ENCODE measurements at places on chromosomes 6 and 20. TPM values are rescaled to one million over a fixed set of nuclear protein-coding genes. Genes with fewer than 3 reads are reported as not detected.

SSTR4 gene
- not detected for polyA plus RNA-seq

CRISP2 gene
- polyA plus RNA-seq, result not detected

- H3K36me3 ChIP-seq, result no peaks in the 10 kb centered on the region
- no peak overlapping the region for H3K4me3 ChIP-seq
- DNase-seq, result no peak
- no peaks in the 10 kb centered on the region for H3K27me3 ChIP-seq
- H3K4me1 ChIP-seq, result no peaks in the 10 kb centered on the region
Observed at GRCh38 chr6:35017411-35018181, 123.5 kb downstream of the TCP11 start.

GRCh38 chr6:24506814-24507520, 12.2 kb downstream of the ALDH5A1 start:
- no peak overlapping the region for H3K4me3 ChIP-seq
- H3K27ac ChIP-seq, result no peak overlapping the region
- H3K36me3 ChIP-seq, result no peaks in the 10 kb centered on the region
- no peaks in the 10 kb centered on the region for H3K27me3 ChIP-seq

DNA sequence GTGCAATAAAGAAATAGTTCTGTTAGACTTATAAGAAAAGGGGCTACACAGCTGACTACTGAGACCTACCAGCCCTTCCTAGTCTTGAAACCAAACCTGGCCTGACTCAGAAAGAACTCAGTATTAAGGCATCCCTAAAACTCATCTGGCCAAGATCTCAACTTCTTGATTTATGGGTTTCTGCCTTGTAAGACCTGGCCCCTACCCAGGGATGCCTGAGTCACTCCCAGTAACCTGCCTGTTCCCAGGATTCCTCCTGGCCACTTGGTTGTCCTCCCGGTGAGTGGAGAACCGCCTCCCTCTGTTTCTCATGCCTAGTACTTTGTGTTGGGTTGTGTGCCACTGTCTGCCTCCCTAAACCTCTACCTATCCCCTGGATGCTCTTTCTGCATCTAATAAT, 189.4 kb upstream of the PREP start:
- H3K4me1 ChIP-seq, result peaks cover 3% of the 10 kb centered on the region
- H3K27me3 ChIP-seq, result no peaks in the 10 kb centered on the region
- H3K36me3 ChIP-seq, result no peaks in the 10 kb centered on the region
- no peak overlapping the region for H3K27ac ChIP-seq
- no peak overlapping the region for H3K4me3 ChIP-seq

DNA sequence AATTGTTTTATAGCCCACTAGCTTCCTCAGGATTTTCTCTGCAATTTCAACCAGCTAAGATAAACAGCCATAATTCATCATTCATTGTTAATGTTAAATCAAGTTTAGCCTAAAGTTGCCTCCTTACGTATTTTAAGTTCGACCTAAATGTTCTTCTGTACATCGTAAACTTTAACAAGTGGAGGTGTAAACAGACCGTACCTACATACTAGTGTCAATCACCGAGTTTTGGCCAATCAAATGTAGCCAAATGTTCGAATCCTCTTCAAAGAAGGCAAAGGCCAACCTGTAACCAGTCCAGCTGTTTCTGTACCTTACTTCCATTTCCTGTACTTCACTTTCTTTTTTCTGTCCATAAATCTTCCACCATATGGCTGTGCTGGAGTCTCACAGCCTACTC, 13.5 kb downstream of the MBOAT1 start:
- H3K27ac ChIP-seq, result peak overlapping the region; percentile 33
- H3K36me3 ChIP-seq, result no peaks in the 10 kb centered on the region
- no peak for DNase-seq
- peaks cover 52% of the 10 kb centered on the region for H3K4me1 ChIP-seq
- H3K27me3 ChIP-seq, result no peaks in the 10 kb centered on the region

- 0 out of 2 replicates have a peak, but pooled peaks cover 2% of the 10 kb centered on the region for H3K27me3 ChIP-seq
- no peaks in the 10 kb centered on the region for H3K36me3 ChIP-seq
- H3K4me3 ChIP-seq, result no peak overlapping the region
- DNase-seq, result no peak
- H3K27ac ChIP-seq, result no peak overlapping the region
Observed at GRCh38 chr20:32589256-32589655, 4.1 kb upstream of the NOL4L start.

DNA sequence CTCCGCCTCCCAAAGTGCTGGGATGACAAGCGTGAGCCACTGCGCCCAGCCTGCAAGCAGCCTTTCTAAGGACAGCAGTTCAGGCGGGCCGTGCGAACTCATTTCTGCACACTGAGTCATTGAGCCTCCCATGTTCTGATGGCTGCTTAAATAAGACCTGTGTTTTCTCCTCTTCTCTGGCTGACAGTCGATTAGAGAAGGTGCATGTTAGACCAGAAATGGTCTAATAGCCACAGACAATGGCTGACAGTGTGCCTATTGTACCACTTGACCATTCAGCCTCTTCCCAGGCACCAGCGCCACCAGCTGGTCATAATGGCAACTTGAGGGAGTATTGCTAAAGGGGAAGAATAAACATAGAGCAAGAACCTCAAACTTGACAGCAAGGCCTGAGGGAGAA, 6.2 kb downstream of the CST11 start:
- H3K4me3 ChIP-seq, result no peak overlapping the region
- peaks cover 3% of the 10 kb centered on the region for H3K4me1 ChIP-seq
- H3K36me3 ChIP-seq, result no peaks in the 10 kb centered on the region

DNA sequence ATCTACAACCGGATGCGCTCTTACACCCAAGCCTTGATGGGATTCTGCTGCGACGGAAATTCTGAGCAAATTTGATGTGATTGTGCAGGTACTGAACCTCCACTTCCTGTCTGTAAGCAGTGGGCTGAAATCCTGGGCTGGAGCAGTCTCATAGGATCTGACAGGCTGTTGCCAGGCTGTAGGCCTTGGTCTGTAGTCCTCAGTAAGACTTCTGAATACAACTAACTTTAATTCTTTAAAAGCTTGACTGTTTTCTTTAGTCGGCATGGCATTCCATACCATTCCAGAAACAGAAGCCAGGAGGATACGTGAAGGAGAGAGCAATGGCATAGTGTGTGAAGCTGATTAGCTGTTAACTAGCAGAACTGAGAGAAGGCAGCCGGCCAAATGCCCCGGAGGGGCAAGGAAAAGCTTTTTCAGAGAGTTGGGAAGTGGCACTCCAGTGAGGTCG, 68.3 kb downstream of the ADTRP start:
- H3K36me3 ChIP-seq, result no peaks in the 10 kb centered on the region
- H3K4me3 ChIP-seq, result 0 out of 2 replicates have a peak overlapping the region, but pooled peaks have one; percentile 17
- peaks cover 47% of the 10 kb centered on the region for H3K4me1 ChIP-seq
- no peak for DNase-seq
- H3K27ac ChIP-seq, result peak overlapping the region; percentile 75
- no peaks in the 10 kb centered on the region for H3K27me3 ChIP-seq

DNA sequence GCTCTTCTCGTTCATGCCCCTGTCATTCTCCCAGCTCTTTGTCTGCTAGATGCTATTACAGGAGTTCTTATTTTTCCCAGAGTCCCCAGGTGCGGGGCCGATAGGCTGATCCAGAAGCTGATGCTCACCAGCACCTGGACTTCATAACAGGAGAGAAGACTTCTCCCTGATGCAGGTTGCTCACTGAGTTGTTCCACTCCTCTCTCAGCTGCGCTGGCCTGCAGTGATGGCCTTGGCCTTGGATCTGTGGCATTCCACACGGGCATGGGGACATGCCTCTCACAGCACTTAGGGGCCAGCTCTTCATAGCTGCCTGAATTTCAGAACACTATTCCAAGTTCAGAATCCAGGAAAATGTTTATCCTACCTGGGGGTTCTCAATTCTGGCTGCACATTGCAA, 7.1 kb upstream of the TXNDC5 start:
- H3K4me1 ChIP-seq, result peaks cover 51% of the 10 kb centered on the region
- H3K4me3 ChIP-seq, result no peak overlapping the region

Measured in GM12878 (cell line).